ENCODE measurements at places on chromosomes 4 and X.

DNA sequence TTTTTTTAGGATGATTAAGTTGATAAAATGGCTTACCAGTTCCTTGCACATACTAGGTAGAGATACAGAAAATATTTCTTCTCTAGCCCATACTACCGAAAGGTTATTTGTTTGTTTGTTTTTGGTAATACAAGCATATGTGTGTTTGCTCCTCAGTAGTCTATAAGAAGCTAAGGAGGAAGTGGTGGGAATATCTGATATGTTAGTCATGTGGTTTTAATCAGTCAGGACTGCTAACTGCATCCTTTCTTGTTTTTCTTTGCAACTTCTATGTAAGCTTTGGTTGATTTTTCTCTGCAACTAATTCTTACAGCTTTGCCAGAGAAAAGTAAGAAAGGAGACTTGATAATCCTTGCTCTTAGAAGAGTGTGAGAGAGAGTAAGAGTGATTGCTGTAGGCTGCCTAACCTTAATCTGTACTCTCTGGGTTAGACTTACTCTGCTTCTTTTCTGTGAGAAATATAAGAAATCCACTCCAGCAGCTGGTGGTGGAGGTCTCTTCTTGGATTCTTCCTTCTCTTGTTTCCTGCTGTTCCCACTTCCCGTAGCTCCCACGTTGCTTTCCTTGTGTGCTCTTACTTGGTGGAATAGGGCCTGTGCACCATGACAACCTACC lies 28.3 kb downstream of the SEPTIN11 start:
- DNase-seq: no peak

DNA sequence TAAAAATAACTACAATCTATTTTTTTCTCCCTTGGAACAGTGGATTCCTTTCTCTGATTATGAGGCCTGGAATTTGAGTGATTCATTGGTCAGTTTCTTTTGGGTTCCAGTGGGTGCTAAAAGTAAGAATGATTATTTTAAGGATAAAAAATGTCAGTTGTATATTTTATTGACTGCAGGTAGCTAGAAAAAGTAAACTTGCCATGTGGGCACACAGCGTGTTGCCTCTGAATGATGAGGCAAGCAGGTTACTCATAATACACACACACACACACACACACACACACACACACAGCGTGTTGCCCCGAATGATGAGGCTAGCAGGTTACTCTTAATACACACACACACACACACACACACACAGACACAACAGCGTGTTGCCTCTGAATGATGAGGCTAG lies 13.8 kb downstream of the GALNT7 start:
- DNase-seq: no peak

- no peak for DNase-seq
These were observed 38.9 kb downstream of the NUDT9 start for GRCh38 chr4:87461281-87461700.

DNA sequence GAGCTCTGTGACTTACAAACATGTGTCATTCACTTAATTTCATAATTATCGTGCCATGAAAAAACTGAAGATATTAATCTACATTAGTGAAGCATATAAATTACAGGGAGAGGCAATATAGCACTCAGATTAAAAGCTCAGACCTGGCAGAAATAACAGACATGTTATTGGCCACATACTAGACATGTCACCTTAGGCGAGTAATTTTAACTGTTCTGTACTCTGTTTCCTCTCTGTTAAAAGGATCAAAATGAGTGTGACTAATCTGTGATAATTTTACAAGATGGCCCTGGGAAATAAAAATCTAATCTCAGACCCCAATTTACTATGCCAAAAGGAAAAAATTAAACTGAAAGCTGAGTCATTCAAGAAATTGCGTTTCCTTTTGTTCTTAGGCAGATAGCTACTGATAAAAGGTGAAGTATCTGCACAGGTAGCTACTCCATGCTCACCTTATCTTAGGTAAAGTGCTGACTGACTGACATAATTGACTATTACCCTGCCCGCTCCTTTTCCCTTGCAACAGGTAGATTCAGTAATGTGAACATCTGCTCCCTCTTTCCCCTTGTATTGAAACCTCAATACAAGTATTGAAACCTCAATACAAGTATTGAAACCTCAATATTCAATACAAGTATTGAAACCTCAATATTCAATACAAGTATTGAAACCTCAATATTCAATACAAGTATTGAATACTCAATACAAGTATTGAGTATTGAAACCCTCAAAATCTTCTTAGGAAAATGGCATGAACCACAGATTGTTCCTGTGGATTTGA lies 33.2 kb downstream of the RELL1 start:
- no peak for DNase-seq

DNA sequence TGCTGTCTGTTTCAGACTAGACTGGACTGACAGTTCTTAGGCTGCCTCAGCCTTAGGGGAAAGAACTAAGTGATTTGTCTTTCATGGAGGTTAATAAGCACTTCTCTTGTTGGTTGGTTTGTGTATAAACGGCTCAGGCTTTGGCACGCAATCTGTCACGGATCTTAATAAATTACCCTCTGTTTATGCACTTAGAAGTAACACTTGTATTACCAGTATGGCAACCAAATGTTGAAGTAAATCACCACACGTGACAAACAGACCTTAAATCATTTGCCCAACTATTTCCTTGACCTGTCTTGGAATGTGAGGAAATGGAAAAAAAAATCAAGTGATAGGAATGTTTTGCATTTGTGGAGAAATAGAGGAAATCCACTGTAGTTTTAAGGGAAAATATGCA lies 69.9 kb downstream of the TEX13A start:
- no peak for DNase-seq

DNA sequence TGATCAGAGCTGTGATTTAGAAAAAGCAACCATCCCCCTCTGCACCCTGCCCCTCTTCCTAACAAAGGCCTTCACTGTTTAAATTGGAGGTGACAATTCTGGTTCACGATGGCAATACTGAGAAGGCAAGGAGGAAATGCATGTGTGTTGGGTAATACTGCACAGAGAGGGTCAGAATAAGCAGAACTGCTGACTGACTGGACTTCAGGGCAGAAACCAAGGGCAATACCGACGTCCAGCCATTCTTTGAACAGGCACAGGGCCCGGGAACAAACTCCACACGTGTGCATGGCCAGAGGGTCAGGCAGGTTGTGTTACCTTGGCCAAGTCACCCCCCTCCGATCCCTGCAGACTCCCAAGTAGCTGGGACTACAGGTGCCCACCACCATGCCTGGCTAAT lies 6.0 kb downstream of the ACSL1 start:
- DNase-seq: no peak

GRCh38 chrX:18422886-18423285 lies 2.5 kb upstream of the CDKL5 start:
- no peak for DNase-seq

GRCh38 chr4:9927341-9928007 lies 93.8 kb downstream of the SLC2A9 start:
- no peak for DNase-seq

- no peak for DNase-seq
These were observed 167.5 kb upstream of the RASGEF1B start for GRCh38 chr4:81639248-81639647.

GRCh38 chrX:118823263-118824172 lies at the start of gene ZCCHC12:
Gene ZCCHC12 (plus strand): TSS chrX:118823824. CDS start chrX:118825245, 1,421 bp downstream.
- peak; percentile 43 for DNase-seq

GRCh38 chr4:5863461-5864113 lies 29.3 kb downstream of the CRMP1 start:
- DNase-seq: no peak

DNA sequence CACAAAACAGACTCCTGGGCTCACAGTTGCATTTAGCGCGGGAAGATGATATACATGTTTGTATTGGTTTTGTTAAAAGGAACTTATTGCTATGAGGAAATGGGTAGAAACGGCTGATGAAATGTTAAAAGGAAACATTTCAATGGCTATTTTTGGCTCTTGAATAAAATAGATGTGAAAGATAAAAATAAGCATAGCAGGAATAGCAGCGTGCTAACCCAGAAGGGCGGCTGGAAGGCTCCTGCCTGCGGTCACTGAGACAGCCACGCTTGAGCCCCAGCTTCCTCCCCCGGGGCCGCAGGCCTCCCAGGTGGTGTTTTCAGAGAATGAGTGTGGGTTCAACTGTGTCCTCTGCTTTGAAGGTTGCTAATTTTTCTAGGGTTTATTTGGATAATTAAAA lies 35.0 kb upstream of the CLCN4 start:
- no peak for DNase-seq

- no peak for DNase-seq
These were observed 11.0 kb upstream of the COL25A1 start for GRCh38 chr4:109313168-109314133.

DNA sequence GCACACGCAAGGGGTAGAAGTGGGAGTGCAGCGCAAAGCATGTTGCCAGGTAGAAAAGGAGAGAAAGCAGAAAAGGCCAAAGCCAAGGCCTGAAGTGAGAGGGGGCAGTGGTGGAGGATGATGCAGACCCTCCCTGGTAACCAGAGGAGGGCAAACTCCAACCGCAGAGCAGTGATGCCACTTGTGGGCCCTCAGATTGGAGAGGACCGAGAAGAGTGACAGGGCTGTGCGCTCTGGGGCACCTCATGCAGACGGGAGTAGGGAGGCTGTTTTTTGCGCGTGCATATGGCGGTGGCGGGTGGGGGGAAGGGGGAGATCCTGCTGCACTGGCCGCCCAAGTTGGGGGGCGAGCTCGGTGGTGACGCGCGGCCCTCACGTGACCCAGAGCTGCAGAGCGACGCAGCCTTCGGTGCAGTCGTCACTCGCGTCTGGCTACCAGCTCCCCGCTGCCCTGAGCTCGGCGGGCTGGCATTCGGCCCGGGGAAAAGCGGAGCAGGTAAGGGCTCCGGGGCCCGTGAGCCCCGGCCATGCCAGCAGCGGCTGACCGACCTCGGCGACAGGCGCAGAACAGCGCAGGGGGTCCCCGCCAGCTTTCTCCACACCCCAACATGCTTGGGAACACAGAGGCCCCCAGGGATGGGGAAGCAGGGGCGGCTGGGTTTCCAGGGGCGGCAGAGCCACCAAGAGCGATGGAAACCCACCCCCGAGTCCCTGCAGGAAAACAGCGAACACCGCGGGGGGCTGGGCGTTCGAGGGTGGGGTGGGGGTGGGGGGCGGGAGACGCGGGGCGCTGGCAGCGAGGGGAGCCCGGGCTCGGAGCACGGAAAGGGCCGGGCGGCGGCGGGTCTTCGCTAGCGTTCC lies at the start of gene BEX3:
Gene BEX3 (plus strand): TSS at position 421 of the 861 bp plus-strand sequence. CDS start 984 bp downstream, outside the sequence.
- DNase-seq: peak; percentile 6

- peak; percentile 30 for DNase-seq
These were observed 97.4 kb downstream of the PHKA2 start for GRCh38 chrX:18886344-18887161.

- no peak for DNase-seq
These were observed 12.4 kb downstream of the UTP3 start for GRCh38 chr4:70700712-70701111.

GRCh38 chr4:6957148-6957520 lies 47.5 kb downstream of the TBC1D14 start:
- no peak for DNase-seq

GRCh38 chr4:1395941-1396805 lies 10.1 kb downstream of the NKX1-1 start:
- DNase-seq: no peak

- DNase-seq: no peak
These were observed 482 bp downstream of the GSTCD start for GRCh38 chr4:105709081-105709450.

DNA sequence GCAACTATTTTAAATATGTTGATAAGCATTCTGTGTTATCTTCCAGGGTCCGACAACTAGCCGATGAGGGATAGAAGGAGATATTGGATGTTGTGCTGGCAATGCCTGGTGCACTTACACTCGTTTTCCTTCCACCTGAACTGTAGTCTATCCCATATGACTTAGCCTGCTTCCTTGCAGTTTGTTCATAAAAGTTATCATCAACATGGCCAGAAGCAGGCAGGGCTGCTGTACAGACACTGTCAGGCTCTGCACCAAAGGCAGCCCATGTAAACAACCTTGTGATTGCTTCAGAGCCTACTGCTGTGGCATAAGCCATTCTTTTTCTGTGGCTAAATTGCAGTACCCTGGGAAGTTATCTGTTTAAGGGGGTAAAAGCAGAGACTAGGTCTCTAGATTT lies 1.6 kb downstream of the MAPK10 start:
- no peak for DNase-seq

DNA sequence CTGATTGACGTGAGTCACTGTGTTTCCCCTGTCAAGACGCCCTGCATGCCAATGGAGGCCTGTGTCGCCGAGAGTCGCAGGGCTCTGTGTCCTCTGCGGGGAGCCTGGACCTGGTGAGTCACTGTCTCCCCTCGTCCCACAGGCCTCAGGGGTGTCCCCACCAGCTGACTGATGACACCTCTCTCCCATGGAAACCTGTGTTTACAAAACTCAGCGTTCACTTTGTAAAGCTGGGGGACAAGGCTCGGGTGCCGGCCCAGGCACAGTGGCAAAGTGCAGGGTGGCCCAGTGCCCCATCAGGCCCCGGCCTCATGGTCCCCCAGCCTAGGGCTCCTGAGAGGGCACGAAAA lies 21.2 kb upstream of the HGFAC start:
- DNase-seq: no peak

DNA sequence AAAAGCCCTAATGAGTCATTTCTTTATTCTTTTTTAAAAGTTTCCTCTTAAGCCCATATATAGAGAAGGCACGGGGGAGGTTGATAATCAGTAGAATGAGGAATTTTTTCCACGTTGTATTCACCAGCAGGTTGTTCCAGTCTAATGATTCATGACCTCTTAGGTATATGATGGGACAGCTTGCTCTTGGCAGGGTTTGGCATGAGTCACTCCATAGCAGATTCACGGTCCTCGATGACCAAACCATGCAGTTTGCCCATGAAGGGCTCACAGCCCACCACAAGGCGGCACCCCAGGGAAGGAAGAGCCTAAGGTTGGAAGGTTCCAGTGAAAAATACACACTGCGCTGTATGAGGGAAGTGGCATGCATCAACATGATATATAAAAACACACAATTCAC lies 623.8 kb upstream of the DIPK2B start:
- no peak for DNase-seq

DNA sequence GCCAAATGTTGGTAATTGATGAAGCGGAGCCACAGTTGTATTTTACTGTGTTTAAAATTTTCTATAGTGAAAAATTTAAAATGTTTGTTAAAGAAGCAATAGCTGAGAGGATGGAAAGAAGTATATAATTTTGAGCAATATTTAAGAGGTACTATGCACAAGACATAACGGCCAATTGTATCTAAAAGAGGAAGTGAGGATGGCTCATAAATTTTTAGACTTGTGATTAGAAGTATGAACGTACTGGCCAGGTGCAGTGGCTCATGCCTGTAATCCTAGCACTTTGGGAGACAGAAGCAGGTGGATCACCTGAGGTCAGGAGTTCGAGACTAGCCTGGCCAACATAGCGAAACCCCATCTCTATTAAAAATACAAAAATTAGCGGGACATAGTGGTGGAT lies 12.7 kb upstream of the HHIP start:
- DNase-seq: no peak

DNA sequence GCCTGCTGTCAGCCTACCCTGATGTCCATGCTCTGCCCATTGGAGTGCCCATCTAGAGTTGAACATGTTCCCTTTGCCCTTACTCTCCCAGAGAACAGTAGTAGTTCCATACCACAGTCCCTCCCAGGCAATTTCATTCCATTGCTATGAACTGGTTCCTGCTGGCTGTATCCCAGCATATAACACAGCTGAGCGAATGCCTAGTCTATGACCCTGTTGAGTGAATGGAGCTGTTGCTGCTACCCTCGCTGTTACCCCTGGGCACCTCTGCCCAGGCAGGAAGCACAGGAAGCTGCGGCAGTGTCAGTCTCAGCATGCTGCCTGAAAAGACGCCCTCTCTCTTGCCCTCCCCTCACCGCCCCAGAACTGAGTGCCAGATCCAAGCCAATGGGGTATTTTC lies 73.3 kb downstream of the SOX3 start:
- DNase-seq: no peak

- no peak for DNase-seq
These were observed 11.0 kb upstream of the CLDN24 start for GRCh38 chr4:183333202-183333601.

- no peak for DNase-seq
These were observed 3.6 kb downstream of the VSIG4 start for GRCh38 chrX:66036231-66036630.

Data from cerebellar nuclear complex (tissue), 1 donor.